ENCODE measurements at places on chromosomes 2 and 18. TPM values are rescaled to one million over a fixed set of nuclear protein-coding genes. Genes with fewer than 3 reads are reported as not detected.

- DNase-seq: no peak
Observed at GRCh38 chr2:179037807-179038206, 12.1 kb downstream of the CCDC141 start.

DNA sequence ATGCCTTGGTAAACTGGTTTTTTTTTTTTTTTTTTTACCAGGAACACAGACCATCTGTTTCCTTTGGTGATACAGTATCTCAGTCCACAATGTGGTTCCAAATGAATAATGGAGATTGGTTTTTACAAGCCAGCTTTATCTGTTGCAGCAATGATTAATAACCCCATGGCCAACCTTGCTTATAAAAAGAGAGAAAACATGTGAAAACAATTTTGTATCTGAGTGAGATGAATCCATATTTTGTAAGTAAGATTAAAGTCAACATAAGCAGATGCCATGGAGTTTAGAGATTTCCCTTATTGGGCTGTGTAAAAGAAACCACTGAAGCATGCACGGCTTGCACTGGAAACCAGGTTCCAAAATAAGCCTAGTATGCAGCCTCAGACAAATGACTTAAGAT is 108.6 kb upstream of the CNTNAP5 start:
- DNase-seq: no peak

DNA sequence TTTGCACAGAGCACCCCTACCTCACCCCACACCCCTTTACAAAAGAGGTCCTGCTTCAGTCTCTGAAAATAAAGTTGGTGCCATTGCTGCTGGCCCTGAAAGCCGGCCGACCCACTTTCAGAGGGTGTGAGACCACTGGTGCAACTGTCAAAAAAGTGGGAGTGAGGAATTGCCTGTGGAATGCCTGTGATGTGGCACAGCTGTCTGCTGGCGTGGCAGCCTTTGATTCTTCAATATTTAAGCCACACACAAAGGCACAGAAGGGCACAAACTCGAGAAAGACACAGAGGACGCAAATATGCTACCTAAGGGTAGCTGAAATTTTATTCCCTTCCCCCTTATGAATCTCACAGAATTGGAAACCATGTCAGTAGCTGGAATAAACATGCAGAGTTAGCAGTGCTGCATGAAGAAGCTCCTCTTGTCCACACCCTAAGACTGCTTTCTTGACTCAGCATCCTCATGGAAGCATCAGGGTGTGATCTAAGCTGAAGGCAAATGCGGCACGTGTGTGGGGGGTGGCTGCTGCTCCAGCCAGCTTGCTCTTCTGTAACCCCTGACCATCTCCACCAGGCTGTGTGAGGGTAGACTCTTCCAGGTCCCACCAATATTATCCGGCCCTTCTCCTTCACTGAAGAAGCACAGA is 92.3 kb downstream of the CELF4 start:
- DNase-seq: no peak

DNA sequence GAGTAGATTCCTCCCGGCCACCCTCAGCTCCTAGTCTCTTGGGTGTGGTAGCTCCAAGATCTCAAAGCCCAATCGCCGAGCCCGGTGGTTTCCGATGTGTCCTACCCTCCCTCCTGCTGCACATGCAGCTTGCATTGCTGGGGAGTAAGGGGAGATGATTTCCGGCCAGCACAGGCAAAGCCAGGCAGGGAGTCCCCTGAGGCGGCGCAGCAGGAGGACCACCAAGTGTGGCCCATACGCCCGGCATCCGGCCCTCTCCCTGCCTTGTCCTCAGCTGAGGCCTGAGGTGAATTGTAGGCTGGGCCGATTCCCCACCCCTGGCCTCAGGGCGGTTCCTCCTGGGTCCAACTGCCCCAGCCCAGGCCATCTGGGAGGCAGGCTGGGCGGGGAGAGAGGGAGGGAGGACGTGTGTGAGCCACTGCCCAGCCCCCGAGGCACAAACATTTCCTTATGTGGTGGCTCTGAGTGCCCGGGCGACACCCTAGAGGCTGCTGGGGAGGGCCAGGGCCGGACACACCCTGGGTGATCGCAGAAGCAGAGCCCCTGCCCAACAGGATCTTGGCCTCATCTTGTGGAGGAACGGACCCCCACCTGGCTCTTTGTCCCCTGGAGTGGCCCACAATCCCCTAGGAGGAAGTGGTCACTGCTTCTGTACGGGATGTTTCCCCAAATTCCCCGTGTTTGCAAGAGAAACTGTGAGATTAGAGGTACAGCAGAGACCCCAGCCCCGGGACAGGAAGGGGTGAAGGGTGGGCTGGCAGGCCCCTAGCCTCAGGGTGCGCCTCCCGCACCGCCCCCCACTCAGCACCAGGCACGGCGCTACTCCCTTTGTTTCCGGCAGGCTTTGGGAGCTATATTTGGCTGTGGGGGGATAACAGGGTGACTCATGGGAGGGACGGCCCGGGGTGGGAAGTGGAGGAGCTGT is 41.9 kb upstream of the PTMA start:
- DNase-seq: no peak

DNA sequence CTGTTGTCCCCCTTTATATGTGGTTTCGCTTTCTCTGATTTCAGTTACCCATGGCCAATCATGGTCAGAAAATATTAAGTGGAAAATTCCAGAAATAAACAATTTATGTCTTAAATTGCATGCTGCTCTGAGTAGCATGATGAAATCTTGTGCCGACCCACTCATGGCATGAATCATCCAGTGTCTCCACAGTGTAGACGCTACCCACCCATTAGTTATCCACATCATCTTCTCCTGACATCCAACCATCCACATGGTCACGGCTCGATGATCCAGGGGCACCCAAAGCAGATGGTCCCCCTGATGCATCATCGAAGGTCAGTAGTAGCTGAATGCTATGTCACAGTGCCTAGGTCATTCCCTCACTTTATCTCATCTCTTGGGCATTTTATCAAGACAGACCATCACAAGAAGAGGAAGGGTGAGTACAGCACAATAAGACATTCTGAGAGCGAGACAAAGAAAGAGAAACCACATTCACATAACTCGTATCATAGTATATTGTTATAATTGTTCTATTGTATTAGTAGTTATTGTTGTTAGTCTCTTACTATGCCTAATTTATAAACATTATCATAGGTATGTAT is 44.1 kb upstream of the ACKR3 start:
- no peak for DNase-seq

DNA sequence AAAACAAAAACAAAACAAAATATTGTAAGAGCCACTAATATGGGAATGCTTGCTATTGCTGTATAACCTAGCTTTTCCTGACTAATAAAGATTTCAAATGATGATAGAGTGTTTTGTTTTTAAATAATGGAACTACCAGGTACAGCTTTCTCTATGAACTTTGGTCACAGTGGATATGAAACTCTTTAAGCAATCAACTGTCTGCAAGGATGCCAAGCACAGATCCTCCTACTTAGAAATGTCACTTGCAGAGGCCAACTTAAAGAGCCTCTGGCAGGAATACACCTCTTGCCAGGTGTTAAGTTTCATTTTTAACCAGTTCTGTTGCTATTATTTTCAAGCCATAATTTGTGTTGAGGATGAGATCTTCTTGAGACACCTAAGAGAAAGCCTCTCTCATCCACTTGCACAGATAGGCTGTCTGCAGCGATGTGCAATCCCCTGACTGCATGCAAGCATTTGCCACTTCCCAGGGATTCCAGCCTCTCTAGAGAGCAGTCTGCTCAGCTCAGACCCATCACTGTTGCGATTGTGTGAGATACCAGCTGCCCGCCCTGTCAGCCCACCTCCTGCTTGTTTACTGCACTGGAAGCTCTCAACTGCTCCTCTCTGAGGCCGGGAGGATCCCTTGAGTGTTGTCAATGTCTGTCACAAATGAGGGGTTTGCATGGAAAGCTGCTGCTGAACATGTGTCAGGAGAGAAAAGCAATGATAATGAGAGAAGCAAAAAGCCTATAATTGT is 86.1 kb upstream of the SCG2 start:
- DNase-seq: no peak

- no peak for DNase-seq
Observed at GRCh38 chr2:217047631-217048030, 187.8 kb upstream of the TNP1 start.

- DNase-seq: no peak
Observed at GRCh38 chr2:176821350-176821749, 391.2 kb upstream of the HNRNPA3 start.

DNA sequence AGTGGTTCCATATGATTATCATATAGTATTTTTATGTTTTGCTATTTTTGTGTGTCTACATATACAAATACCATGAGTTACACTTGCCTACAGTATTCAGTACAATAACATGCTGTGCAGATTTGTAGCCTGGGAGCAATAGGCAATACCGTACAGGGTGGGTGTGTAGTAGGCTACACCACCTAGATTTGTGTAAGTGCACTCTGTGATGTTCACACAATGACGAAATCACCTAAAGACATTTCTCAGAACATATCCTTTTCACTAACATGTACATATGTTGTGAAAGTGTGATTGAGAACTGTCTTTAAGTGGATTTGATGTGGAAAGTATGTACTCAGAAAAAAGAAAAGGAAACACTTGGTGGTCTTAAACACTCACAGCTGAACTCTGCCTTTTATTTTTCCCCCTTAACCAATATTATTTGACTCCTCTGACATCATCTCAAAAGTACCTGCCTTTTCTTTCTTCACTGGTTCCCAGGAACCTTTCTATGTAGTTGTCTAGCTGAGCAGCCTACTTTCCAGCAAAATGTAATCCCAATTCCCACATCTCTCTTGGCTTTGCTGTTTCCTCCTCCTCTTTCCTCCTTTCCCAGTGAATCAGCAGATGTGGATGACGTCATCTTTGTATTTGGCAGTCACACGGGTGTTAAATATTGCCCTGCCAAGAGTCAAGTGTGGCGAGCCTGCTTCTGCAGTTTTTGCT is 47.7 kb downstream of the OSBPL6 start:
- DNase-seq: peak; percentile 56

DNA sequence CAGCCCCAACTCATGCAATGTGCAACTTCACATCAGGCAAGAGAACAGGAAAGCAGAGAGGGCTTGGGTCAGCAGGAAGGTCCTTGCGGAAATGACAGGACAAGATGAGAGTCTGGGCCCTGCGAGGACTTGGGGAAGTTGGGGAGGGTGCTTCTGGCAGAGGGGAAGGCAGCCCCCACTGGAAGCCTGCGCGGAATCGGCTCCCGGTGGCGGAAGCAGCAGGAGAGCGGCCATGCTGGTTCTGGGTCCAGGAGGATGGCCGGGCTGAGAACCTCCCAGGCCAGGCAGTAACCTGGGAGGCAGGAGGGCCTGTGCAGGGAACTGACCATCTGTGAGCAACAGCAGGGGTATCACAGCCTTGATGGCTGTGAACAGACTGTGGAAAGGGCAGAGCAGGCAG is 112.9 kb downstream of the MBP start:
- DNase-seq: no peak

The CCDC102B gene
- total RNA-seq: 8.2 TPM

The AGXT gene
- not detected for total RNA-seq

The RMDN2 gene
- 8.3 TPM for total RNA-seq

The COLEC12 gene
- total RNA-seq: 13.2 TPM

The IRS1 gene
- total RNA-seq: 4.0 TPM

The RASGRP3 gene
- total RNA-seq: 90.3 TPM

The WDR54 gene
- 29.1 TPM for total RNA-seq

The CTAGE1 gene
- not detected for total RNA-seq

All from glomerular endothelial cell (primary cell).